ENCODE measurements at places on chromosomes 5 and 9.

GRCh38 chr9:6126377-6126776, 89.2 kb upstream of the IL33 start:
- DNase-seq, result no peak

GRCh38 chr5:62720031-62720441, 141.4 kb downstream of the LRRC70 start:
- peak; percentile 58 for DNase-seq

DNA sequence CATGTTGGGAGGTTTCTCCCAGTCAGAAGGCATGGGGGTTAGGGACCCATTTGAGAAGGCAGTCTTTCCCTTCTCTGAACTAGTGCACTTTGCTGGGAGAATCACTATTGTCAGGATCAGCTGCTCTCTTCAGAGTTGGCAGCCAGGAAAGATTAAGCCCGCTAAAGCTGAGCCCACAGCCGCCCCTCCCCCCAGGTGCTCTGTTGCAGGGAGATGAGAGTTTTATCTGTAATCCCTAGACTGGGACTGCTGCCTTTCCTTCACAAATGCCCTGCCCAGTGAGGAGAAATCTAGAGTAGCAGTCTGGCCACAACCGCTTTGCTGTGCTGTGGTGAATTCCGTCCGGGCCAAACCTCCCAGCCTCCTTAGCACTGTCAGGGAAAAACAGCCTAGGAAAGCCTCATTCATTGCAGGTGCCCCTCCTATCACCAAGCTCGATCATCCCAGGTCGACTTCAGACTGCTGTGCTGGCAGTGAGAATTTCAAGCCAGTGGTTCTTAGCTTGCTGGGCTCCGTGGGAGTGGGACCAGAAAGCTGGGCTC, 69.8 kb downstream of the CNTLN start:
- peak; percentile 27 for DNase-seq

GRCh38 chr9:98453589-98454311, 198.3 kb upstream of the TBC1D2 start:
- DNase-seq, result no peak

DNA sequence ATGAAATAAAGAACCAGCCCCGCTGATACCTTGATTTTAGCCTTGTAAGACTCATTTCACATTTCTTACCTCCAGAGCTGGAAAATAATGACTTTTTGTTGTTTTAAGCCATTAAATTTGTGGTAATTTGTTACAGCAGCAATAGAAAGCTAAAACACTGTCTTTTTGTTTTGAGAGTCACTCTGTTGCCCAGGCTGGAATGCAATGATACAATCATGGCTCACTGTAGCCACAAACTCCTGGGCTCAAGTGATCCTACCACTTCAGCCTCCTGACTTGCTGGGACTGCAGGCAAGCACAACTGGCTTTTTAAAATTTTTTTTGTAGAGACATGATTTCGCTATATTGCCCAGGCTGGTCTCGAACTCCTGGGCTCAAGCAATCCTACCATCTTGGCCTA, 34.7 kb upstream of the MYO10 start:
- DNase-seq, result no peak

GRCh38 chr5:1834022-1834551, 32.9 kb downstream of the NDUFS6 start:
- no peak for DNase-seq

DNA sequence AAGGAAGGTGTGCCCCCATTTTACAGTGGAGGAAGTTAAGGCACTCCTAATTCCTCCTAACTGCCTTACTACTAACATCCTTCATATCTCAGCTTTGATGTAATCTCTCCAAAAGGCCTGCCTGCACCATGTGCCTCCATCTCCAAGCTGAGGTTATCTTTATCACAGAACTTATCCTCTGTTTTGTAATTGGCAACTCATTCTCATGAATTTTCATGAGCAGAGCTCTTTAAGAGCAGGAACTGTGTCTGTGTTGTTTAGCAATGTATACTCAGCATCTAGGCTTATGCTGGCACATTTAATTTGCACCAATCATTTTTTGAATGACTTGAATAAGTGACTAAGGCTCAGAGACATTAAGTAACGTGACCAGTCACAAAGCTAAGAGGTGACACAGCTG, 147.9 kb upstream of the VLDLR start:
- DNase-seq, result no peak

DNA sequence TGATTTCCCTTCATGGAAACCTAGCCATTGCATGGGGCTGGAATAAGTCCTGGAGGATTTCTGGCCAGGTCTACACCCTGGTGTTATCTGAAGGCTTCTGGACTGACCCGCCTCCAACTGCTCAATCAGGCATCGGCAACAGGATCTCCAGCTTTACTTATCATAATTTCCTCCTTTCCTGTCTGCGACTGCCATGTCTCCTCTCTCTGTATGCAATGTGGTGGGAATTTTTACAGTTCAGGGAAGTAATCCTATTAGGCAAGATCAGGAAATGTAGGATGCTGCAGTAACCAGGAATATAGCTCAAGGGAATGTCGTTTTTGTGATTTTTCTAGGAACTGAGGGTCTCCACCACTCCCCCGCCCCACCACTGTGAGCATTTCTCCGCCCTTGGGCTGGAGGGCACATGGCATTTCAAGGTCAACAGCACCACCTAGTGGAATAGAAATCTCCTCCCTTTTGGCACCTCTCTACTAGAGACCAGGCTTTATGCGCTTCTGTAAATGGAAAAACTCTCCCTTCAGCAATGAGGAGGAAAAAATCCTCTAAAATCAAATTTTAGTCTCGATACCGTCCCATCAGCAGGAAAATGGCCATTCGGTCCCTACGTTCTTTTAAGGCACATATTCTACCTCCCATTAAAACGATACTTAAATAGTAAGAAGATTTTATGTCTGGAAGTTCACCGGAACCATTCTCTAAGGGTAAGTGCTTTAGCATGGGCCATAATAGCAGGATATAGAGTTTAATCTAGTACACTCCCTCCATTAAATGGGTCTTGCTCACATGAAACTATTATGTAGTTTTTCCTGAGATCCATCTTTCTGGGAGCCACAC, 93.0 kb downstream of the YTHDC2 start:
- DNase-seq, result peak; percentile 84

DNA sequence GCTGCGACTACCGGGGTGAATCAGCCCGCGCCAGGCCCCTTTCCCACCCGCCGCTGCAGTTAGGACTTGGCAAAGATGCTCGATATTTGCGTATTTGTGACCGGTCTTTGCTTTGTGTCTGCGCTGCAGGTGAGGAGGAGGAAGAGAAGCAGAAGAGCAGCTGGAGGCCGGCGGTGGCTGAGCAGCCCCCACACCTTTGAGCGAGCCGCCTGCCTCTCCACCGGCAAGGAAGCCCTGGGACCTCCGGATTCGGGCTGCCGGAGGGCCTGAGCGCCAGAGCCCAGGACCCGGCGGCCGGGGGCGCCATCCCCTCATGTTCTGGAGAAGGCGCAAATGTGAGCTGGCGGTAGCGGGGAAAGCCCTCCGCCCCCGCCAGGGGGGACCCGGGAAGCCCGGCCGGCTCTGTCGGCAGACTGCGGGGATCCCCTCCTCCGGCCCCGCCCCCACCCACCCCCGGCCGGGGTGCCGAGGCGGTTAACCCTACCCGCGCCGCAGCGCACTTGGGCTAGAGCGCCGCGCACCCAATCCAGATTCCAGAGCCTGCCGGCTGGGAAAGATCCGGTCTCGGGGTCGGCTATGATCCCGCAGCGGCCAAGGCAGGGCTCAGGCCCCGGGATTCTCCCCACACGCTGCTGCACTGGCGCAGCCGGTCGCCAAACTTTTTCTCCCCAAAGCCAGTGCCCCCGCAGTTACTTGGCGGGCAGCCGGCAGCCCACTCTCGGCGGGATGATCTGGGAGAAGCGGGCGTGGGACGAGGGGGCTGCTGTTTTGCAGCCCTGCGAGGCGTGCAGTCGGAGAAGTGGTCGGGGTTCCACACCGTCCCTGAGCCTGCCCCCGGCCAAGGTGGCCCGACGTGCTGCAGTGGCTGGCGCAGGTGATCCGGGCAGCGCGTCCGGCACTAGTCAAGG, 800 bp upstream of the KCNN2 start:
- peak; percentile 81 for DNase-seq

DNA sequence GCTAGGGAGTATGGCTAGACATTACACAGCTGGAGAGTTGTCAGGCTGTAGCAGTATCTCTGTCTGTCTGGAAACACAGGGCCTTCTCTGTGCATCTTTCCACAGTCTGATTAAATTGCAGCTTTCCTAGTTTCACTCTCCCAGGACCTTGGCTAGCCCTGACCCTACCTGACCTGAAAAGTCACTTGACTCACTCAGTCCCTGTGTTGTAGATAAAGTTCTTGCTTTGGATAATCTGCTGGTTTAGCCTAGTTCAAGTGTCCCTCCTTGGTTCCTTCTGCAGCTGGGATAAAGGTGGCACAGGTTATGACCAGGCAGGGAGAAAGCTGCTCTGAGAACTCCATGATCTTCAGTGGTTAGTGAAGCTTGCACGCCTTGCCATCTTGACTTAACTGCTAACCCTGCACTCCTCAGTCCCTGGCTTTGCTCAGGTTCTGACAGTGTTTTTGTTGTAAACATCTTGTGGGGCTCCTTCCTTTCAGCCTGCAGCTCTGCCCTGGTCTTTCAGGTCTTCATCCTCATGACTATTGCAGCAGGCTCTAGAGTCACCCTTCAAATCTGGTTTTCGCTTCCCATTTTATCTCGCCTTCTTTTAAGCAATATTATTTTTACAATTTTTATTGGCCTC, 101.0 kb downstream of the PIP5K1B start:
- DNase-seq, result no peak

DNA sequence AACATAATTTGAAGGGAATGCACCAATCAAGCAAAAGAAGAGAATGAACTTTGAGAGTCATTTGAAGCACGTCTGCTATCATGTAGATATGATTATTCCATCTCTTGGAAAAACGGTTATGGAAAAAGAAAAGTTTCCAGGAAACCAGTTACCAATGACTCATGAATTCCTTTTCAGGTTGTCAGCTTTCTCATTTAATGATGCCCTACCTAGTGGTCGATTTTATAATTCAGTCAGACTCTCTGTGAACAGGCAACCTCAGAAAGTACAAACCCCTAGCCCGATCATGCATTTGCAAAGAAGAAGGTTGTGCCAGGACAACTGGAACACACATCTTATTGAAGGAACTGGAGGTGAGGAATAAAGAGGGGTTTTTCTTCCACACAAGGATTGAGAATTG, 355.1 kb upstream of the GRIA1 start:
- no peak for DNase-seq

All from hepatocyte (in vitro differentiated cells).